Aorta (tissue), 5 donors: ENCODE measurements at places on chromosomes 16 and 17. TPM values are rescaled to one million over a fixed set of nuclear protein-coding genes. Genes with fewer than 3 reads are reported as not detected.

DNA sequence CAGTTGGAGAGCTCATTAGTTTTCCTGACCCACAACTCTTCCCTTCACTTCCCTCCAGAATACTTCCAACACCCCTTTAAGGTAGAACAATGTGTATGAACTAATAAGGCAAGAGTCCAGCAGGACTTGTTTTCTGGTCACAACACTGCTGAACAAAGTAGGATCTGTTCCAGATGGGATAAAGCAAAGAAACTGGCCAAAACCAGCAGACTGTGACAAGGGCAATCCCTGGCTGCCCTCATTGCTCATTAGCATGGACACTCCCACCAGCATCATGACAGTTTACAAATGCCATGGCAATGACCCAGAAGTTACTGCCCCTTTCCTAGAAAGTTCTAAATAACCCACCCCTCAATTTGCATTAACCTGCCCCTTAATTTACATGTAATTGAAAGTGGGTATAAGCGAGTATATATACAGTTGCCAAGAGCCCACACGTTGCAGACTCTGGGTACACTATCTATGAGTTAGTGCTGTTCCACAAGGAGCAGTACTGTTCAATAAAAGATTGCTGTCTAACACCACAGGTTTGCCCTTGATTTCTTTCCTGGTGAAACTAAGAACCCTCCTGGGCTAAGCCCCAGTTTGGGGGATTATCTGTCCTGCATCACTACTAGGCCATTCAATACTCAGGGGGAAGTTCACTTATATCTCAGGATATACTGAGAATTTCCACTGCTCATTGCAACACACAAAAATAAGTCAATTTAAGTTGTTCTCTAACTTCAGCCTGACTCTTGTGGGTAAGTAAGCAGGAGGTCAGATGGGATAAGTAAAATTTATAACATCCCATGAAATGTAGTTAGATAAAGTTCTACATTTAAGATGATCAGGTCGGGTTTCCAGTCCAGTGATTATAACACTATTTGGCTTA, 82.3 kb downstream of the SSH2 start:
- no peak overlapping the region for H3K4me3 ChIP-seq
- H3K4me1 ChIP-seq = no peaks in the 10 kb centered on the region
- H3K36me3 ChIP-seq = no peaks in the 10 kb centered on the region
- no peak overlapping the region for H3K27ac ChIP-seq
- H3K27me3 ChIP-seq = no peaks in the 10 kb centered on the region

- H3K36me3 ChIP-seq = no peaks in the 10 kb centered on the region
- no peaks in the 10 kb centered on the region for H3K27me3 ChIP-seq
- DNase-seq = peak; percentile 49
- H3K4me1 ChIP-seq = no peaks in the 10 kb centered on the region
- H3K4me3 ChIP-seq = no peak overlapping the region
Measured at GRCh38 chr16:68492543-68493411, 44.5 kb upstream of the SMPD3 start.

GRCh38 chr16:26598061-26598460, 468.7 kb upstream of the C16orf82 start:
- no peak overlapping the region for H3K27ac ChIP-seq
- DNase-seq = no peak
- no peaks in the 10 kb centered on the region for H3K27me3 ChIP-seq
- H3K36me3 ChIP-seq = no peaks in the 10 kb centered on the region
- H3K4me1 ChIP-seq = no peaks in the 10 kb centered on the region

DNA sequence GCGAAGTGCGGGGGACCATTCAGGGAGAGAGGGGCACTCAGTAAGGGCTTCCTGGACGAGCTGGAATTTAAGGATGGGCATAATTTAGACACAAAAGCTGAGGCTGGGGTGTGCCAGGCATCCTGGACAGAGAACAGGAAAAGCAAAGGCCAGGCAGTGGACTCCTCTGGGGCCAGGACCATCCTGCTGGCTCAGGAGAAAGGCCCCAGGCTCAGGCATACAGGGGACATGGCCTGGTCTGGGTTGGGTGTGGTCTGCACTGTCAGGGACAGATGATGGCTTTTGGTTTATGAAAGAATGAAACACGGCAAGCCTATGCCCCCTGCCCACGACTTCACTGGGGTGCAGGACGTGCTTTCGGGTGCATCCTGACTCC, 48.9 kb upstream of the DOC2B start:
- H3K4me1 ChIP-seq = no peaks in the 10 kb centered on the region
- no peak for DNase-seq
- H3K4me3 ChIP-seq = no peak overlapping the region
- H3K36me3 ChIP-seq = no peaks in the 10 kb centered on the region
- H3K27me3 ChIP-seq = no peaks in the 10 kb centered on the region
- H3K27ac ChIP-seq = no peak overlapping the region

- no peak overlapping the region for H3K27ac ChIP-seq
- H3K27me3 ChIP-seq = no peaks in the 10 kb centered on the region
- no peak for DNase-seq
- H3K4me1 ChIP-seq = no peaks in the 10 kb centered on the region
Measured at GRCh38 chr17:4583782-4584100, 588 bp upstream of the SMTNL2 start.

GRCh38 chr16:79607587-79607986, 7.0 kb upstream of the MAF start:
- H3K4me3 ChIP-seq = no peak overlapping the region
- H3K36me3 ChIP-seq = no peaks in the 10 kb centered on the region
- no peak for DNase-seq
- H3K4me1 ChIP-seq = no peaks in the 10 kb centered on the region
- H3K27me3 ChIP-seq = no peaks in the 10 kb centered on the region

GRCh38 chr16:47888142-47888541, 267.7 kb downstream of the ABCC12 start:
- no peaks in the 10 kb centered on the region for H3K27me3 ChIP-seq
- no peak overlapping the region for H3K4me3 ChIP-seq
- no peaks in the 10 kb centered on the region for H3K4me1 ChIP-seq
- no peaks in the 10 kb centered on the region for H3K36me3 ChIP-seq
- no peak overlapping the region for H3K27ac ChIP-seq
- no peak for DNase-seq

DNA sequence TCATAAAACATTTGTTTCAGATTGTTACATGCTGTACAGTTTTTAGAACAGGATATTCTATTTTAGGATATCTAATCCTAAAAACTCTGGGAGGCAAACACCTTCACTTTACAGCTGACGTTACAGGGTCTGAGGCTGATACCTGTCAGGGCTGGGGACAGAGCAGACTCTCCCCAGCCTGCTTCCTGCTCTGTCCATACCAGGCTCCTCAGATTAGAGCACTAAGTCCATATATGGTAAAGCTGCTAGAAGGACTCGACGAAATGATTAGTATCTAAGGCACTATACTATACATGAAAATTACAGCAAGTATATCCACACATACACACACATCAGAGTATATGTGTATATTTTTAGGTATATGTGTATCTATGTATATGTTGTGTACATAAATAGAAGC, 125.2 kb downstream of the ZFHX3 start:
- H3K36me3 ChIP-seq = no peaks in the 10 kb centered on the region
- H3K27me3 ChIP-seq = no peaks in the 10 kb centered on the region
- peaks cover 4% of the 10 kb centered on the region for H3K4me1 ChIP-seq
- H3K4me3 ChIP-seq = no peak overlapping the region
- DNase-seq = no peak

DNA sequence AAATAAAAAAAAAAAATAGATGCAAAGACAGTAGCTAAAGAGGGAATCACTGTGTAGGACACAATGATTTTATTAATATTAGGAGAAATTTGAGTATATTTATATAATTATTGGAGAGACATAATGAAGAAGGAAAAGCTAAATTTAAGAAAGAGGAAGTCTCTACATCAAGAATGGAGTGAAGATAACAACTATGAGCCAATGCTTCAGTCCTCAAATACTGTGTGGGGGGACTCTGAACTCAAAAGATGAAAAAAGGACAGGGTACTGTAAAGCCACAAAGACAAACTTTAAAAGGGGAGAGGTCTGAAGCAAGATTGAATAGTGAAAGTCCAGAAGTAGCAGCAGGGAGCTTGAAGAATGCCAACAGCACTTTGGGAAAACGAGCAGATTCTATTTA, 44.7 kb downstream of the SKAP1 start:
- H3K27me3 ChIP-seq = no peaks in the 10 kb centered on the region
- H3K27ac ChIP-seq = no peak overlapping the region
- DNase-seq = no peak
- H3K4me3 ChIP-seq = no peak overlapping the region
- no peaks in the 10 kb centered on the region for H3K4me1 ChIP-seq

DNA sequence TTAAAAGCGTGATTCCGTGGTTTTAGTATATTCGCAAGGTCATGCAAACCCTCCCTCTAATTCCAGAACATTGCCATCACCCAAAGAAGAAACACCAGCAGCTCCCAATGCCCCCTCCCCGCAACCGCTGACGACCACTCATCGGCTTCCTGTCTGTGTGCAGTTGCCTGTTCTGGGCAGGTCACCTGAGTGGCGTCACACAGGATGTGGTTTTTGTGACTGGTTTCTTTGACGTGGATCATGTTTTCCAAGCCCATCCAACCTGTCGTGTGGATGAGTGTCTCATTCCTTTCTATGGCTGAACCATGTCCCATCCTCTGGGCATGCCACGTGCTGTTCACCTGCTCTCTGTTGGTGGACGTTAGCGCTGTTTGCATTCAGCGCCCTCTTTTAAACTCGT, 8.2 kb upstream of the ATP2C2 start:
- no peaks in the 10 kb centered on the region for H3K27me3 ChIP-seq
- H3K4me1 ChIP-seq = no peaks in the 10 kb centered on the region
- no peak for DNase-seq
- H3K4me3 ChIP-seq = no peak overlapping the region
- H3K36me3 ChIP-seq = no peaks in the 10 kb centered on the region
- H3K27ac ChIP-seq = no peak overlapping the region

GRCh38 chr17:44906763-44907728, 7.8 kb upstream of the EFTUD2 start:
- H3K36me3 ChIP-seq = no peaks in the 10 kb centered on the region
- H3K27me3 ChIP-seq = no peaks in the 10 kb centered on the region
- no peak overlapping the region for H3K27ac ChIP-seq
- peak; percentile 46 for DNase-seq
- H3K4me3 ChIP-seq = no peak overlapping the region

GRCh38 chr16:16143038-16143763, 80.1 kb downstream of the ABCC6 start:
- no peaks in the 10 kb centered on the region for H3K36me3 ChIP-seq
- no peak overlapping the region for H3K27ac ChIP-seq
- no peaks in the 10 kb centered on the region for H3K4me1 ChIP-seq

DNA sequence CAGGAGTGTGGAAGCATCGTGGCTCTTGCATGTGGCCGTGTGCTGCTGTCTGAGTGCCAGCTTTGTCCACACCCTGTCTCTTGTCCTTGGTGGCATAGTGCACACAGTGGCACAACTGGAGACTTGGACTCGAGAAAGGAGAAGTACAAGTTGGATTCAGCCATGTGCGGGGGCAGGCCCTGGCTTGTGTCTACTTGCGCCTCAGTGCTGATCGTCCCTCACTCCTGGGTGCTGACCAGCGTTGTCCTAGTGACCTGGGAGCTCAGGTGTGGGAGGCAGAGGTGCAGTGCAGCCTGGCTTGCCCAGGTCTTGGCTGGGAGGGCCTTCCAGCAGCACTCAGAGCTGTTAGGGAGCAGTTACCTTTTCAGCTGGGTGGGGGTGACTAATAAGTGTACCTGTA, 20.6 kb downstream of the MPRIP start:
- no peak overlapping the region for H3K27ac ChIP-seq
- no peaks in the 10 kb centered on the region for H3K36me3 ChIP-seq
- no peaks in the 10 kb centered on the region for H3K27me3 ChIP-seq
- no peak for DNase-seq
- H3K4me1 ChIP-seq = no peaks in the 10 kb centered on the region
- H3K4me3 ChIP-seq = no peak overlapping the region

- H3K27ac ChIP-seq = no peak overlapping the region
- DNase-seq = no peak
- H3K4me1 ChIP-seq = no peaks in the 10 kb centered on the region
- peaks cover 1% of the 10 kb centered on the region for H3K27me3 ChIP-seq
- no peak overlapping the region for H3K4me3 ChIP-seq
- no peaks in the 10 kb centered on the region for H3K36me3 ChIP-seq
Measured at GRCh38 chr17:40751065-40751464, 4.1 kb downstream of the KRT25 start.

DNA sequence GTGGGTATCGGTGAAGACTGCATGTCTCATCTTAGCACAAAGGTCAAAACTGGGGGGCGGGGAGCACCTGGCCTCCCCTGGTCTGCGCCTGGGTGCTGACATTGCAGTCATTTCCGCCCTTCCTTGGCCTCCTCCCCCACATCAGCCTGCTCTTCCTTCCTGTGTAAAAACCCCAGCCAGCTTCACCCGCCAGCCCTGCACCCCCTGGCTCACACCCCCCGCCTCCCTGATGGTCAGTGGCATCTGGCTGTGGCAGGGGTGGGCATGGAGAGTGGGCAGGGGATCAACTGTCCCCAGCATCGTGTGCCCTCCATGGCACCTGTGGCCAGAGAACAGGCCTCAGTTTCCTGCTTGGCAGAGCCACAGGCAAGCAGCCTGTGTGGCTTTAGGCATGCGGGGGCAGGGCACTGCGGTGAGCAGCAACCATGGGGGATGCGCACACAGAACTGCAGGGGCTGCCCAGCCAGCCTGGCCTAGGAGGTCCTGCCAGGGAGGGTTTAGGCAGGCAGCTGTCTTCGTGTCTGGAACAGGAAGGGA, 26.5 kb upstream of the LASP1NB start:
- no peaks in the 10 kb centered on the region for H3K36me3 ChIP-seq
- H3K4me1 ChIP-seq = peaks cover 5% of the 10 kb centered on the region

DNA sequence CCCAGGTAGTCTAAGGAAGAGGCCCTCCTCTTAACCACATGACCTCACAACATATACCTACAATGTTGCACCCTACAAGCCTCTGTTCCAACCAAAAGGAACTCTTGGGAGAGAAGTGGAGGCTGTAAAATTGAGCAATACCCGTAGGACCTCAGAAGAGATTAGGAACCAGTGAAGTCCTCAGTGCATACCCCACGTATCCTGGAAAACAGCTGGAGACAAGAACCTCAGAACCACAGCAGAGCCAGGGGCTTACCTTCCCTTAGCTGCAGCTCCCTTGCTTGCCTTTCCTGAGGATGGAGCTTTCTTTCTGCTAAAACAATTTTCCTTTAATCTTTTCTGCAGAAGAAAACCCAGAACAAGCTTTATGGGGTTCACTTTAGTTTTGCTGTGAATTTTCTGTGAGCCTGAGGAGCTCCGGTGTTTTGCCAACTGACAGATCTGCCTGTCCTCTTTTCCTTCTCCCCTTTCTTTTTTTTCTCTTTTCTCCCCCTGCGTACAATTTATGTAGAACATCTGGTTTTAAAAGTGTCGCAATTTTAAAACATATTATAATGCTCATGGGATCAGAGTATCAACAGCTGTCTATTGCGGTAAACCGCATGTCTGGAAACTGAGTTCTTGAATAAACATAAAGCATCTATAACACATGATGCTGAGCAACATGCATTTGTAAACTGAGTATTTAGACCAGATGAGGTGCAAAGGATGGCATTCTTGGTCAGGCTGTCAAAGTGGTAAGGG, 226.4 kb upstream of the MAF start:
- no peaks in the 10 kb centered on the region for H3K36me3 ChIP-seq
- H3K4me3 ChIP-seq = no peak overlapping the region
- no peaks in the 10 kb centered on the region for H3K27me3 ChIP-seq
- no peak for DNase-seq
- no peaks in the 10 kb centered on the region for H3K4me1 ChIP-seq

ZNF750 gene
- 0.21 TPM for total RNA-seq

NACA2 gene
- total RNA-seq = not detected

C17orf100 gene
- 1.2 TPM for total RNA-seq

LPO gene
- total RNA-seq = not detected

ADAM11 gene
- 1.4 TPM for total RNA-seq

DPEP3 gene
- not detected for total RNA-seq

HSPB9 gene
- total RNA-seq = not detected

PSMD11 gene
- 64.1 TPM for total RNA-seq

WFIKKN2 gene
- total RNA-seq = not detected

TMIGD1 gene
- total RNA-seq = not detected

AGRP gene
- total RNA-seq = not detected

HELZ gene
- 75.7 TPM for total RNA-seq

SP6 gene
- total RNA-seq = 0.81 TPM

RARA gene
- 52.7 TPM for total RNA-seq

LGALS9C gene
- not detected for total RNA-seq
